ENCODE measurements at places on chromosomes 16 and 17.

- no peak for DNase-seq
Observed at GRCh38 chr17:68963958-68964357, 8.8 kb upstream of the ABCA8 start.

- no peak for DNase-seq
Observed at GRCh38 chr16:67019171-67019570, 9.8 kb upstream of the CBFB start.

DNA sequence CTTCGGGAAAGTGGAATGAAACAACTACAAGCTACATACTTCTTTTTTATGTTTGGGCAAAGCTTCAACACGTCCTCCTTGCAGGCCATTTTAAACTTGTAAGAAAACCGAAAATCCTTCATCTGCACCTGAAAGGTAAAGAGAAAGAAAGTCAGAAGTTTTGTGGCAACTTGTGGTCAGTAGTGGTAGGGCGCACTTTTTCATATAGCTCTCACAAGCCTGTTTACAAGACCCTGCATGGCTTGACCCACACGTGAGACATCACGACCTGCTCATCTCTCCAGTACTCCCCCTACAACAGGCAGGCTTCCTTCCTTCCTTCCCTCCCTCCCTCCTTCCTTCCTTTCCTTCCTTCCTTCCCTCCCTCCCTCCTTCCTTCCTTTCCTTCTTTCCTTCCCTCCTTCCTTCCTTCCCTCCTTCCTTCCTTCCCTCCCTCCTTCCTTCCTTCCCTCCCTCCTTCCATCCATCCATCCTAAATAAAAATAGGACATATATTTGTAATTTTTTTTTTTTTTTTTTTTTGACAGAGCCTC, 48.7 kb upstream of the CLEC18B start:
- no peak for DNase-seq

GRCh38 chr17:60630352-60630751, 30.4 kb downstream of the PPM1D start:
- DNase-seq, result no peak

GRCh38 chr17:66468241-66469087, 166.1 kb downstream of the PRKCA start:
- no peak for DNase-seq

DNA sequence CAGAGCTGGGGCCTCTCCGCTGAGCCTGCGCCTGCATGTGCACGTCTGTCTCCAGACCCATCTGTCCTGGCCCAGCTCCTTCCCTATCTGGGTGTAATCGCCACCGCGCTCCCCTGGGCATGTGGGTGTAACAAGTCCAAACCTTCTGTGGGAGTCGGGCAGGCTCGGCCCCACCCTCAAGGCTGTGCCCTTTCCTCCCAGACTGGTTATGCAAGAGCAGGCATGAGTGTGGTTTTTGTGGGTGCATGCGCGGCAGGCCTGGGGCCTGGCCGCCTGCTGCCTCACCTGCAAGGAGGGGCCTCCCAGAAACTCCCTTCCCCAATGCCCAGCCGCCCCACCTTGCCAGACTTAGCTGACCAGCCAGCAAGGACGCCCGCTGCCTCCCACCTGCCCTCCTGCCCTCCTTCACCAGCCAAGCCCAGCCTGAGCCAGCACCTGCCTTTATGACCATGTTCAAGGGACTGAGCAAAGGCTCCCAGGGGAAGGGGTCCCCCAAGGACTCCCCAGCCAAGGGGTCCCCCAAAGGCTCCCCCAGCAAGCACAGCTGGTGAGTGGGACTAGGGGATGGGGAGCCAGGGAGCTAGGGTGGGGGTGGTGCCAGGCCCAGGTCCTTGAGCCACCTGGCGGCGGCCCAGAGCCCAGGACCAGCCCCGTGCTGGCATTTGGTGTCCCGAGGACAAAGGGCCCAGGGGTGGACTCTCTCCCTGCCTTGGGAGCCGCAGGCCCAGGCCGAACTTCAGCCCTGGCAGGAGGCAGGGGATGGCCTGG, at the start of gene EVPLL:
TSS of gene EVPLL (plus strand) at position 342 of the 768 bp plus-strand sequence. CDS start 3,160 bp downstream, outside the sequence.
- no peak for DNase-seq

DNA sequence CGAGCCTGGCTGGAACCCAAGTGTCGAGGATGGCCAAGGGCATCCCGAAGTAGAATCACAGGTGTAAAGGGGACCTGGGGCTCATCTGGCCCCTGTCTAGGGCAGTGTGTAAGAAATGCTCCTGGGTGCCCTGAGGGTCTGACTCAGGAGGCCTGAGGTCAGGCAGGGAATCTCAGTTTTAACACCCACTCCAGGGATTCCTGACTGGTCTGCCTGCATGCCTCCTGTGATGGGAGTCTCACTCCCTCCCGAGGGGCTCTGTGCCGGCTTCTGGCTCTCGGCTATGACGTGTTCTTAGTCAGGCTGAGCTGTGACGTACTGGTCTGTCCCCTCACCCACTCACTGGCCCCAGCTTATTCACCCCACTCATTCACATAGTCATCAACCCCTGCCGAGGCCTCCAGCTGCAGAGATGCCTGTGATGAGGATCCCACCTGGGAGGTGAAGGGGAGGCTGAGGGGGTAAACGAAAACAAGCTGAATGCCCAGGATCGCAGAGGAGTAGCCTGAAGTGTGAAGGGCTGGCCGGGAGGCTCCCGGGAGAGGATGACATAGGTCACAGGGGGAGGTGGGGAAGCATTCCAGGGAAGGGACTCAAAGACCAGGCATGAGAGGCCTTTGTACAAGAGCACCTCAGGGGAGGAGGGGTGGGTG, 23.8 kb downstream of the FAM83G start:
- DNase-seq, result no peak

Measured in stimulated activated CD4-positive, alpha-beta T cell treated with anti-CD3 and anti-CD28 coated beads, Interleukin-4, amount 100 ng/mL, for 1 hour (primary cell).